Regular cardiac myocyte (primary cell): ENCODE measurements at places on chromosomes 11 and 22. TPM values are rescaled to one million over a fixed set of nuclear protein-coding genes. Genes with fewer than 3 reads are reported as not detected.

Gene CD3E
- not detected in 2 replicates for total RNA-seq

Gene PPP6R2
- 45.9 and 57.1 TPM in 2 replicates for total RNA-seq

Gene DPP3
- total RNA-seq: 24.2 and 52.5 TPM in 2 replicates

Gene RAC2
- total RNA-seq: 10.7 and 13.0 TPM in 2 replicates

Gene KCNJ1
- under 0.01 TPM in 1 of 2 replicates, not detected in the other for total RNA-seq

Gene BIK
- under 0.01 TPM in 1 of 2 replicates, not detected in the other for total RNA-seq

Gene ZBED5
- 12.4 and 13.8 TPM in 2 replicates for total RNA-seq

Gene LRRC56
- total RNA-seq: 0.38 and 0.56 TPM in 2 replicates

Gene NTM
- 20.3 and 43.3 TPM in 2 replicates for total RNA-seq

Gene STK33
- total RNA-seq: 0.58 and 1.1 TPM in 2 replicates

Gene CCDC87
- 0.19 and 0.28 TPM in 2 replicates for total RNA-seq

Gene GDPD5
- total RNA-seq: 3.6 and 5.1 TPM in 2 replicates

Gene MALAT1
- total RNA-seq: 5,626 and 17,024 TPM in 2 replicates

Gene OR10G8
- total RNA-seq: not detected in 2 replicates

Gene DCHS1
- 1.1 and 1.3 TPM in 2 replicates for total RNA-seq

Gene PLEKHB1
- total RNA-seq: 0.38 and 1.1 TPM in 2 replicates

Gene FGF3
- total RNA-seq: not detected in 2 replicates

Gene XPNPEP3
- total RNA-seq: 4.2 and 7.3 TPM in 2 replicates

Gene OR6M1
- not detected in 2 replicates for total RNA-seq

Gene OR5T1
- total RNA-seq: not detected in 2 replicates
